Amniotic stem cell (primary cell): ENCODE measurements at places on chromosomes 13 and 19.

DNA sequence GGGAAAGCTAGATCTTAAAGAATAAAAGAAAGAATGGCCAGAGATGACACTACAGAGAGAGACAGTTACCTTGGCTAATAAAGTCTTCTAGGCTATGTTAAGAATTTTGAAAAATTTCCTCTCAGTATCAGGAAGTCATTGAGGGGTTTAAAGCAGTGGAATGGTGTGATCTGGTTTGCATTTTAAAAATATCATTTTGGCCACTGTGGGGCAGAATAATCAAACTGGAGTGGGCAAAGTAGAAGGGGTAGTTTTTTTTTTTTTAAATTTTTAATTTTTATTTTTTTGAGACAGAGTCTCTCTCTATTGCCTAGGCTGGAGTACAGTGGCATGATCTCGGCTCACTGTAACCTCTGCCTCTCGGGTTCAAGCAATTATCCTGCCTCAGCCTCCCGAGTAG is 4.4 kb upstream of the CNMD start:
- DNase-seq = no peak

DNA sequence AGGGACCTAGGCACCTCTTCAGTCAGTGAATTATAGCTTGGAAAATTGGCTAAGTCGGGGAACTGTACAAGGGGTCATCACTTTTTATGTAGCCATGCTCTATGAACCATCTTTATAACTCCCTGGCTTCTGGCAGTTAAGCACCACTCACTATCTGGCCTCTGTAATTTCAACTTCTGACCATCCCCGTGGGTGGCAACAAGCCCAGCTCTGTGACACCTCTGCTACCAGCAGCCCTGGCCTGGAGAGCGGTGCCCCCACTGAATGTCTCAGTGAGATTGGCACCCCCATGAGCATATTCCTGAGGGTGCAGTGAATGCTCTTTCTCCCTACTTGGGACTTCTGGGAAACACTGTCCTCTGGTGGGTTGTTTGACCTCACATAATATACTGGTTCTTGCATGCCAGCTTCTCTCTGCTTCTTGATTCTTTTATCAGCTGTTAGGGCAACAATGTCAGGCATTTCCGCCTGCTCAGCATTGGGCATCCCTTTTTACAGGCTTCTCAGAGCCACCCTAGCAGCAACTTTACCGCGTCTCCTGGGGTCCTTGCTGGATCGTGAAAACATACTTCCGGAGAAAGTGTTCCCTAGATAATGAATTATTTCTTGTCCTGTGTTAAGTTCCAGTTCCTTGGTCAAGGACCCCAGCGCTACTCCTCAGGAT is 10.4 kb downstream of the KL start:
- no peak for DNase-seq

DNA sequence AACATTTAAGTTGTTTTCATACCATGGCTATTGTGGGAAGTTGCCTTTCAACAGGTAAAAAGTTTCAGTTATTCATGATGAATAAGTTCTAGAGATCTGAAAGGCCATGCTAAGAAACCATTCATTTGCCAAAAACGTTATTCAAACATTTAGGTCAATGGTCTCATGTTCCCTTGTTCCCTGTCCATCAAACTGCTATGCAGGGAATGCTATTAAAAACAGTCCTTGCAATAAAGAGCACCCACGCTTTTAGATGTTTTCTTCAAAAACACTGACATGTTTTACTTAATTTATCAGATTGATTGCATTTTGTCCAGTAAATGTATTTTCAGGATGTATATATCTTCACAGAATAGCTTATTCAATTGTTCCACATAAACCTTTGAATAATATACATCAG is 573.2 kb upstream of the PCDH20 start:
- DNase-seq = no peak

DNA sequence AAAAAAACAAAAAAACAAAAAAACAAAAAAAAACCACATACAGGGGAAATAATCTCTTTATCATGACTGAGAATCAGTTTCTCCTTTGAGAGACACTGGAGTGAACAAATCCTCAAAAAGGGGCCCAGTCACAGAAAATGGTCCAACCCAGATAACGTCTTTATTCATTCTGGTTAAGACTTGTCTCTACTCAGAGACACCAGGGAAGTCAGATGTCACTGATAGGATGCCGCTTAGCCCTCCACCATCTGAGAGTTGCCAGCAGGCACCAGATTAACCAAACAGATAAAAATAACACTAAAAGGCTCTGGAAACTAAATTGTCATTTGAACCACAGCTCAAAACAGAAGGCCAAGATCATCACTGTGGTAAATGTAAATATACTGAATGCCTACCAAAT is 1163.4 kb upstream of the ATXN8OS start:
- DNase-seq = no peak

DNA sequence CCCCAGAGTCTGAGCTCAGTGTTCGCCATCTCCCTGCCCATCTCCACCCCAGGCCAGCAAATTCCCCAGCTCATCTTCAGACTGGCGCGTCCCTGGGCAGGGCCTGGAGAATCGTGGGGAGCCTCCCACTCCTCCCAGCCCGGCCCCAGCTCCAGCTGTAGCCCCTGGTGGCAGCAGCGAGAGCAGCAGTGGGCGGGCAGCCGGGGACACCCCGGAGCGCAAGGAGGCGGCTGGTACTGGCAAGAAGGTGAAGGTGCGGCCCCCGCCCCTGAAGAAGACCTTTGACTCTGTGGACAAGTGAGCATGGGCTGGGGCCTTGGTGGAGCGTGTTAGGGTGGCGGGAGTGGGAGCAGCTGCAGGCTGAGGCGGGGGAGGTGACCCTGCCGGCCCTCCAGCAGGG is 8.4 kb upstream of the PRR19 start:
- DNase-seq = no peak
